ENCODE measurements at places on chromosomes 16 and 17. TPM values are rescaled to one million over a fixed set of nuclear protein-coding genes. Genes with fewer than 3 reads are reported as not detected.
A peak's percentile ranks its signal among the peaks of the same experiment; 100 is the strongest.

DNA sequence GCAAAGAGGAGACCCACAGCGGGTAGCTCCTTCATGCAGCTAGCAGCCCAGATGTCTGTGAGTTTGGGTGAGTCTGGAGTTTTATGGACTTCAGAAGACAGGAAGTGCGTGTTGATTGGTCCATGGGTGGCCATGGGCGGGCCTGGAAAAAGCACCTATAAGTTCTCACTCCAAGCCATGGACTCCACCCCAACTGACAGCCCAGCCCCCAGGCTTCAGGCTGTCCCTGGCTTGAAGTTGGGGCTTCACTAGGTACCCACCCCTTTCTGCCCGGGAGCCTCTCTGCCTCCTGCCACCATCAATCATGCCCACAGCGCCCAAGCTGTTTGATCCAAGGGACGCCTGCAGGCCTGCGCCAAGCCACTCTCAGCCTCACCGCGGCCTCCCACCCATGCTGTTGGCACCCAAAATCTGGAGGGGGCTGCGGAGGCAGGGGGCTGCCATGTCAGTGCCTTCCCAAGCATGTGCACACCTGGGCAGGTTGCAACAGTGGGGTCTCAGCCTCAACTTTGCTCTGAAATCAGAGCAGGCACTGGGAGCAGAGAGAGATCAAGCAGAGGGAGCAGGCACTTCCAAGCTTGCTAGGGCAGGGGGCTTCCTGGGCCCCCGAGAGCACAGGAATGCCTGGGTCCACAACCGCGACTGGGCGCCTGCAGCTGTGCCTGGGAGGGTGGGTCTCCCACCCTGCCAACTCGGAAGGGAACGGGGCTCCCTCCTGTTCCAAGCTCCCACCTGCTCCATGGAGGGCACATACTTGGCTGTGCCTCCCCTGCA is 1503.7 kb downstream of the CDH11 start:
- peak; percentile 56 for DNase-seq

- DNase-seq: no peak
Measured at GRCh38 chr16:3520413-3520812, 19.6 kb downstream of the CLUAP1 start.

DNA sequence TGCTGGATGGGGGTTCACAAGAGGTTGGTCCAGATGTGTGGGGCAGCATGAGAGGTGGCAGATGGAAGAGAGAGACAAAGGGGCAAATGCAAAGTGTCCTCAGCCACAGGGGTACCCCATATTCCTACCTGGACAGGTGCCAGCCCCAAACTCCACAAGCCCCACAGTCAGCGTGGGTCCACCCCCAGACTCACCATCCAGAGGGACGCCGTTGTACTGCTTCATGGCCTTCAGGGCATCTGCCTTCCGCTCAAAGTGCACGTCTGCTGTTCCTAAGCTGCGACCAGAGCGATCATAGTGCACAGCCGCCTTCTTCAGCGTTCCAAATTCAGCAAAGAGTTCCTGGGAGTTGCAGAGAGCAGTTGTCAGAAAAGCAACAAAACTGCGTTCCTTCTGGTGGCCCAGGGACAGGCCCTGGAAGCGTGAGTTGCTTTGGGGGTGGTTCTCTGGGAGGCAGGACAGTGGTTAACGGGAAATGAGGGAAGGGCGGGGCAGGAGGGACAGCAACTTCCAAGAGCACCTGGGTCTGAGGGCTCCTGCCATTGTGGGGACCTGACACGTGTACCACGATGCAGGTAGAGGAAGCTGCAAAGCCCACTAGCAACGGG is 2.3 kb downstream of the ALYREF start:
- DNase-seq: no peak

DNA sequence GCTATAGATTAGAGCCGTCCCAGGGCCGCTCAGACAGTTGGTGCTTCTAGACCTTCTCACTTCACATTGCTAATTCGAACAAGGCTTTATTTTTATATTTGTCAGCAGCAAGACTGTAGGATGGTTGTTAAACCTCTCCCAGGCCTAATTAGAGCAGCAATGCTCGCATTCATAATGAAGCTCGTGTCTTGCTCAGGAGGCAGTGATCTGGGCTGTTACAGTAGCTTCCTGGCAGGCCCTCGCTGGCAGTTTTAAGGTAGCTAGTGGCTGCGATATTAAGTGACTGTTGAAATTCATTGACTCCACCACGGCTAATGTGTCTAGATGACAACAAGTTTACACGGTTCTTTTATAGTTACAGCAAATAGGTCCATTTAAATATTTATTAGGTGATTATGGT is 23.2 kb upstream of the ANKFN1 start:
- no peak for DNase-seq

DNA sequence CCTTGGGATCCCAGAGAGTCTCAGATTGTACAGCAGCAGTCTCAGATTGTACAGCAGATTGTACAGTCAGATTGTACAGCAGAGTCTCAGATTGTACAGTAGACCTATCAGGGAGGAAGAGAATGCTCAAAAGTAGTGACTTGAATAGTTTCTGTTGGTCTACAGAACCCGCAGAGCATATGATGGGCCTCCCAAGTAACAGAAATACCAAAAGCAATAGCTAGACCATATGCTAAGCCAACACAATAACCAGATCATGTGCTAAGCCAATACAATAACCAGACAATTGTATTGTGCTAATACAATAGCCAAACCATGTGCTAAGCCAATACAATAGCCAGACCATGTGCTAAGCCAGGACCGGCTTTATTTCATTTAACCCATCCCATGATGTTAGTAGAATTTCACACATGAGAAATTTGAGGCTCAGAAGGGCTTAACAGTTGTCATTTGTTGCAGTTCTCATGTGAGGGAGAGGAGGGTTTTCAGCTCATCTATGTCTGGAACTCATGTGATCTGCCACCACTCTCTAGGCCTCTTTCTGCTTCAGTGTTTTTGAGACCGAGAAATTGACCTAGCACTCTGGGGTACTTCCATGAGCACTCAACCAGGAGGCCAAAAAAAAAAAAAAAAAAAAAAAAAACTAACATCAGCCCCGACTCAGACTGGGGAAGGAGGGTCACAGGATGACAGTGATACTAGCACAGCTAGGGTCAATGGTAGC is 144.0 kb downstream of the SOX9 start:
- no peak for DNase-seq

DNA sequence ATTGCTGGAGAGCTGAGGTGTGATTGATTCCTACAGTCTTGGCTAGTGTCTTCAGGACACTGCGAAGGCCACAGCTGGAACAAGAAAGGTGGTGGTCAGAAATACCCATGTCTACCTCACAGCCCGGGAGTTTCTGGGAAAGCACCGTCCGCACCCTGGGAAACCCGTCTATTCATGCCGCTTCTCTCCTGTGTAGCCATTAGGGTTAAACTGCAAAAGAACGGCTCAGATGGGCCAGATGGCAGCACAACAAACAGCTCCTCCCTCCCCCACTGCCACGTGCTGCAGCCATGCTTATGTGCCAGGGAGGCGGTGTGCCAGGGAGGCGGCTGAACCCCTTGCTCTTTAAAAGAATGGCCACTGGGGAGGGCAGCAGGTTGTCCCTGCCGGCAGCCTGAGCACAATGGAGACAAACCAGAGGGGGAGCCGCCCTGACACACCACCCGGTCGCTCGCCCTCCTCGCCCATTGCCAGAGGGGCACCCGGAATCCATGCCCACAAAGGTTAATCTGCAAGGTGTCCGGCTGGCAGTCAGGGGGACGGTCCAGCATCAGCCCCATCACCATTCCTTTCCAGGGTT is 65.2 kb downstream of the CYTH1 start:
- DNase-seq: peak; percentile 85

DNA sequence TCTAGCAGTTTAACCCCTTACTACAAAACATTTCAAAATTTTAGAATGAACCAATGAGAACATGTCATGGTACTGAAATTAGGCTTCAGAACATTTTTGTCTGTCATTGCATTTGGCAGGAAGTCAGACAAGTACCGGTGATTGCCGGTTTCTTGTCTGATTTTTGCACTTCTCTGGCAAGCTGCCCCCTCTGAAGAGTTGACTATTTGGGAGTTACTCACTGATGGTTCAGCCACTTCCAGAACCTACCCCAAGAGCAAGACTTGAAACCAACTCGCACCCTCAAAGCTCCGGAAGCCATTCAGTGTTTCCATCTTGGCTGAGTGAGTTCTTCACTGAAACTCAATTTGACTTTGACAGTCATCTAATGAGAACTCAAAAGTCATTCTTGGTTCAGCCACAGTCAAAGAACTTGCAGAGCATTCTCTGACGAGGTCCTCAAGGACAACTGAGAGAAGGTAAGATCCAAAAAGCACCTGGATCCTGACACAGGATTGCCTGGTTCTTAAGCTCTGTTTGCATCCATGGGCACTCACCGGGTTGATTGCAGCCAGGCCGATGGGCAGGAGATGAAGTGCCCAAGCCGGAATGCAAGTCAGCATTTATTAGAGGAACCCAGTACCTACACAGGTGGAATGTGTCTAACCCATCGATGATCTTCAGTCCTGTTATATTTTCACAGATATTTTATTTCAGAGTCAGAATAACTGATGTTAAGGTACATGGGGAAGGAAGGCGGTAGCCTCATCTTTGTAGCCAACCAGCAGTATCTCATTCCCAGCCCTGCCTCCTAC is 93.6 kb downstream of the USP22 start:
- DNase-seq: no peak

- DNase-seq: peak; percentile 88
Measured at GRCh38 chr17:10036511-10037061, 131.5 kb upstream of the RCVRN start.

TMEM235 gene
- not detected for total RNA-seq
